ENCODE measurements at places on chromosomes 5 and 9. TPM values are rescaled to one million over a fixed set of nuclear protein-coding genes. Genes with fewer than 3 reads are reported as not detected.

The SMIM27 gene
- total RNA-seq, result 13.6 TPM

The ELOVL7 gene
- 12.6 TPM for total RNA-seq

The GRM6 gene
- total RNA-seq, result not detected

The CDO1 gene
- not detected for total RNA-seq

The MARCHF3 gene
- 1.5 TPM for total RNA-seq

The KLF9 gene
- 3.7 TPM for total RNA-seq

The TCERG1 gene
- 42.3 TPM for total RNA-seq

The GDNF gene
- total RNA-seq, result 0.05 TPM

The DBH gene
- total RNA-seq, result not detected

The ROR2 gene
- total RNA-seq, result 1.7 TPM

The MRPL22 gene
- total RNA-seq, result 56.7 TPM

The SPINK7 gene
- not detected for total RNA-seq

The LCN9 gene
- total RNA-seq, result not detected

The ORM2 gene
- not detected for total RNA-seq

The STK32A gene
- 0.13 TPM for total RNA-seq

The ANKRD34B gene
- total RNA-seq, result 0.03 TPM

The LCN12 gene
- total RNA-seq, result 1.2 TPM

The CCL21 gene
- not detected for total RNA-seq

The IL17B gene
- not detected for total RNA-seq

The SLCO6A1 gene
- not detected for total RNA-seq

The ADAMTSL2 gene
- not detected for total RNA-seq

Data from A549 treated with AZD2906 at 1 μM for 4 hours (cell line).